ENCODE measurements at places on chromosomes 5 and 9. TPM values are rescaled to one million over a fixed set of nuclear protein-coding genes. Genes with fewer than 3 reads are reported as not detected.

- no peak for DNase-seq
Observed at GRCh38 chr5:472076-472655, 29.2 kb downstream of the EXOC3 start.

- no peak for DNase-seq
Observed at GRCh38 chr5:32308946-32309345, 3.8 kb downstream of the MTMR12 start.

DNA sequence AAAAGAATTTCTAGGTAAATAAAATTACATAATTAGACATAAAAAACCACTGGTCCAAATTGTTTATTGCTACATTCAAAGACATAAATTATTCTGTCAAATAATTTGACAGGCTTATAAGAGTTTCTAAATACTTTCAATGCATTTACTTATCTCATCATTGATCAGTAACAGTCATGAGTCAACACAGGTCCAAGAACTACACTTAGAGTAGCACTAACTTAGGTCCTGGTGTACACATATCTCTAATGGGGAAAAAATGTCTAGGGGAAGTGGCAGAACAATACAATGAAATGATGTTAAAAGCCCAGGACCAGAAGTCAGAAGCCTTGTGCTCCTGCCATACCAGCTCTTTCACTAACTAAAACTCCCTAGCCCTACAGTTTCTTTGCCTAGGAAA lies 96.5 kb upstream of the SLCO6A1 start:
- no peak for DNase-seq

The STING1 gene
- 46.3 TPM for total RNA-seq

- no peak for DNase-seq
Observed at GRCh38 chr9:133725886-133726285, 12.3 kb downstream of the SARDH start.

DNA sequence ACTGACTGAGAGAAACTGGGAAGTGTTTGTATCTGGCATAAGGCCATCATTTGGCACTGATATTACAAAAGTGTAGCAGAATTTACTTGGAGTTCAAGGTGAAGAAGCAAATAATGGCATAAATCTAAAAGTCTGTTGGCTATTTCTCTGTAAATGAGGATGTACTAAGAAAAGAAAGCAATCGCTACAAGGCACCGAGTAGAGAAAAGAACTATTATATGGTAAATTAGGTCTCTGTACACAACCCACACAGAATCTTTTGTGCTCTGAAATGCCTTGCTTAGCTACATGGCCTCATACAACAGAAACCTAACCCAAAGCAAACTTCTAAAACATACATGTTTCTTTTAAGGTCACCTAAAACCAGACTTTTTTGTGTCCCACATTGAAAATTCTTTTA lies 290.1 kb upstream of the WWC1 start:
- DNase-seq = no peak

DNA sequence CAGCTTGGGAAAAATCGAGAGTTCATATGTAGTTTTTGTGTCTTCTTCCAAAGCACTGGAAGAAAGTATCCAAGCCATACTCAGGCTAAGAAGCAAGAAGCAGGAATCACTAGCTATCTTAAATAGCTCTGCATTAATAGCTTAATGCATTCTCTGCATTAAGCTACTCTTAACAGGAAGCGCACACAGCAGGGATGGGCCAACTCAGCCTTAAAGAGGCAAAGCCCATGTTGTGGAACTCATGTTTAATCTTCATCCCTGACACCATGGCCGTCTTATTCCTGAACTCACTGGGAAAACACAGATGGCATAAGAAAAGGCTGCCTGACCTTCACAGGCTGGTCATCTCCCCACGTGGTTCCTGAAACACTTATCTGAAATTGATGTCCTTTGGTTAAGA lies 18.7 kb upstream of the ICE1 start:
- DNase-seq = no peak

The MARCOL gene
- total RNA-seq = not detected

GRCh38 chr5:121315786-121316185 lies 535.9 kb upstream of the FTMT start:
- DNase-seq = no peak

DNA sequence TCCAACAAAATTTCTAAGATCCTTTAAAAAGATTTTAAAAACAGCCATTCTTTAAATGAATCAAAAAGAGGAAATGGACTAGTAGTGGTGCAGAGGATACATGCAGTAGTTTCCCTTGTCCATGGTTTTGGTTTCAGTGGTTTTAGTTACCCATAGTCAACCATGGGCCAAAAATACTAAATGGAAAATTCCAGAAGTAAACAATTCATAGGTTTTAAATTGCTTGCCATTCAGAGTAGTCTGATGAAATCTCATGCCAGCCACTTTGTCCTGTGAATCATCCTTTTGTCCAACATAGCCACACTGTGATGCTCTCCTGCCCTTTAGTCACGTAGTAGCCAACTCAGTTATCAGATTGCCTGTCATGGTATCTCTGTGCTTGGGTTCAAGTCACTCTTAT lies 286.1 kb downstream of the ANXA1 start:
- DNase-seq = no peak

GRCh38 chr5:54534191-54535004 lies 16.8 kb downstream of the SNX18 start:
- DNase-seq = no peak

DNA sequence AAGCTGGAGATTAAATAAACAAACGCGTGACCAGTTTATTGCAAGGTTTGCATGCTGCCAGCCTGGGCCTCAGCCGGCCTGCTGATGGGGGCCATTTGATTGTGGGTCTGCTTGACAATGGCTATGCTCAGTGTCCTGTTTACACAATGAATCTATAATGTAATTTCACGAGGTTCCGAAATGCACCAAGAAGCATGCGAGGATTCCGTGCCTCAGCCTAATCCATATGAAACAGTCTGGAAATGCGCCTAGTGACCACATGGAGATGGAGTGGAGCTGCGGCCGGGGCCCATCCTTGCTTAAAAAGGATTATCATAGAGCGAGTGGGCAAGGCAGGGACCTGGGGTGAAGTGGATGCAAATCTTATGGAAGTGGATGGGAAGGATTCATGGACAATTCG lies 382.4 kb downstream of the CDK5RAP2 start:
- no peak for DNase-seq

GRCh38 chr9:71630377-71630995 lies 137.8 kb downstream of the CEMIP2 start:
- no peak for DNase-seq

DNA sequence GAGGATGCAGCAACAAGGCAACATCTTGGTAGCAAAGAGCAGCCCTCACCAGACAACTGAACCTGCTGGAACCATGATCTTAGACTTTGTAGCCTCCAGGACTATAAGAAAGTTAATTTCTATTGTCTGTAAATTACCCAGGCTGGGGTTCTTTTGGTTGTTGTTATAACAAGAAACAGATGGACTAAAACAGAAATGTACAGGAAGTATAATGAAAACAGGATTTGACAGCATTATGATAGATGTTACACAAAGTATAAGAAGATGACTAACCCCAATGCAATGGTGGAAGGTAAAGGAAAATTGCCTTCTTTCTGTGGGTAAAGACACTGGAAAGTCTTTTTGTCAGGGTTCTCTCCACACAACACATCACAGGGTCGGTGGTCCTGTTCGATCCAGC lies 204.2 kb downstream of the SGCD start:
- no peak for DNase-seq

- DNase-seq = no peak
Observed at GRCh38 chr9:74645007-74645639, 148.0 kb downstream of the RORB start.

DNA sequence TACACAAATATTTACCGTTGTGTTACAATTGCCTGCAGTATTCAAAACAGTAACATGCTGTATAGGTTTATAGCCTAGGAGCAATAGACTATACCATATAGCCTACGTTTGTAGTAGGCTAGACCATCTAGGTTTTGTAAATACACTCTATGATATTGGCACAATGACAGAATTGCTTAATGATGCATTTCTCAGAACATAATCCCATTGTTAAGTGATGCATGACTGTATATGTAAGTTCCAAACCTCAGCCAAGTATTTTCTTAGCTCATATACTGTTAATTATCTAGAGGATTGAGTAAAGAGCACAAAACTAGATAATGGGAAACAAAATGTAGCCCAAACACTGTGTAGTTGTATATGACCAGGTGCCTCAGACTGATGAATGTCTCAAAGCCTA lies 220.1 kb downstream of the ANXA1 start:
- DNase-seq = no peak

DNA sequence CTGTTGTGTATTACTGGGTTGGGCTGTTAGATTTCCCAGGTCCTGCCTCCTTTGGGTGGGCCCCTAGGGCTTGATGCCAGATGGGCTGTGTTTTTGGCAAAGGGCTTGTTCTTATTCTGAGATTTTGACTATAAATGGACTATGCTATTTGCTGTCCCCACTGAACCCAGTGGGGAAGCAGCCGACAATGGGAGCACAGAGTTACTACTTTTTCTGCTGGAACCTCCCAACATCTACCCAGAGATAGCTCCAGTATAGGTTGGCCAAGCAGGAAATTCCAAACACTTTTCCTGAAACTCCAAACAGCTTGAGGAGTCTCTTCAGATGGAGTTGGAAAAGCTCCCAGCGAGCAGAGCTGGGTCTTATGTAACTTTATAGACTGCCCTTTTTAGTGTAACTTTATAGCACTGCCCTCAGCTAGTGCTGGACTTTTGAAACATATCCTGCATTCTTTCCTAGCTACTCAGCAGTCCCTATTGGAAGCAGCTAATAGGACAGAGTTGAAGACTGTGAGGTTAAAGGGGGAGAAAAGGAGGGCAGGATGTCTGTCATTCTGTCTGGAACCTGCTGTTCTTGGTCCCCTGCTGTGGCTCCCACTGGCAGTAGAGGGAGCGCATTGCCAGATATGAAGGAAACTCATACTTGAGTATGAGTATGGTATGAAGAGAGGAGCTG lies 21.0 kb downstream of the RUSC2 start:
- DNase-seq = no peak

DNA sequence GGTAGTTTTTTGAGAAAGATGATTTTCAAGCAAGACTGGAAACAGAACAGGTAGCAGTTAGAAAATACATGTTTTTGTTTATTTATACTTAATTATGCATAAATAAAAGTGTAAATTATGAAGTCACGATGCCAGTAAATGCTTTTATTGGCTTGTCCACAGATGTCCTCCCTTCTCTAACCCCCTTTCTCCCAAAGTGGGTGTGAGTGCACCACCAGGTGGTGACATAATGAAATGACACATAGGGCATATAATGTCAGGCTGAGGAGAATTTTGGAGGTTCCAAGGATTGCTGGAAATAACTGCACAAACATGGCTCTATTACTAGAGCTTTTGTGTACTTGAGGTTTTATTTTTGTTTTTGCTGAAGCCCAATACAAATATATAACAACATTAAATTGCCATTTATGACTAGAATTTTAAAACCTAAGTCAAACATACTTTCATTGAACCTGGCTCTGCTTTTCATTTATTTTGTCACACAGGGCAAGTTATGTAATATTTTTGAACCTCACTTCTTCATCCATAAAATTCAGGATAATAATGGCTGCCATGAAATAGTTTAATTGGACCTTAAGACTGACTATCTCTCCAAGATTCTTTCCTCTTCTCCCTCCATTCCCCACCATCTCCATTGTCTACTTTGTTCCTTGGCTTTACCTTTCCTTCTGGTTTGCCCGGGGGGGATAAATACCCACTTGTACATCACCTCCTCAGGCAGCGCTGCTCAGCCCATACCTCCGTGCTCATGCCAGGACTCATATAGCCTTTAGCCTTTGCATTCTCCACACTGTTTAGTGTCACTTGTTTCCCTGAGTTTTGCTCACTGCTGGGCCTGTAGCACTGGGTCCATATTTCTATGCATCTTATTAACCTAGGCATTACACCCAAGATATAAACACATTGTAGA lies 168.8 kb downstream of the PDE4D start:
- DNase-seq = peak; percentile 39

DNA sequence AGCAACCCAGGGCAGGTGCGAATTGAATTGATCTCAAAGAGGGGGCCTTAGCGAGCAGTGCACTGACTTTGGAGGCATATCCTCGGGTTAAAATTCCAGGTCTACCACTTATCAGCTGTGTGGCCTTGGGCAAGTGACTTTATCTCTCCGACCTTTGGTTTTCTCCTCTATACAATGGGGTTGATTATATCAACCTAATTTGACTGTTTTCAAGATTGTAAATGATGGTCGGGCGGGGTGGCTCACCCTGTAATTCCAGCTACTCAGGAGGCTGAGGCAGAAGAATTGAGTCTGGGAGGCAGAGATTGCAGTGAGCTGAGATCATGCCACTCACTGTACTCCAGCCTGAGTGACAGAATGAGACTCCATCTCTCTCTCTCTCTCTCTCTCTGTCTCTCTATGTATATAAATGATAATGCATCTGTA lies 18.7 kb downstream of the SPRY4 start:
- DNase-seq = no peak

GRCh38 chr5:64457846-64458245 lies 48.0 kb upstream of the RGS7BP start:
- no peak for DNase-seq

GRCh38 chr5:92380069-92380770 lies 997.1 kb upstream of the ARRDC3 start:
- DNase-seq = no peak

DNA sequence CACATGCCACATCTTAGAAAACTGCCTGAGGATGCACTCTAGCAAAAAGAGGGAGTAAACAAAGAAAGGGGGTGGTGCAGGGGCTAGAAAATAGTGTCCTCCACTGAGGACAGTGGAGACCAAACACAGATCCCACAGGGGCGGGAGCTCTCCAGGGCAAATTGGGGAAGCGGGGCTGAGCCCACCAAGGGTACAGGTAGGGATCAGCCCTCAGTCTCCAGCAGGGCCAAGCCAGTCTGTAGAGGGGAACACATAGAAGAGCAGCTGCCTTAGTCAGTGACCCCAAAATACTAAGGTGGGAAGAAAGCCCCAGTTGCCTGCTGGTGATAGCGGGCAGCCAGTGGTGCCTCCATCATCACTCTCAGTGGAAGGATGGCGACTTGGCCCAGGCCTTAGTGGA lies 134.0 kb downstream of the ATPSCKMT start:
- no peak for DNase-seq

The SV2C gene
- 0.07 TPM for total RNA-seq

DNA sequence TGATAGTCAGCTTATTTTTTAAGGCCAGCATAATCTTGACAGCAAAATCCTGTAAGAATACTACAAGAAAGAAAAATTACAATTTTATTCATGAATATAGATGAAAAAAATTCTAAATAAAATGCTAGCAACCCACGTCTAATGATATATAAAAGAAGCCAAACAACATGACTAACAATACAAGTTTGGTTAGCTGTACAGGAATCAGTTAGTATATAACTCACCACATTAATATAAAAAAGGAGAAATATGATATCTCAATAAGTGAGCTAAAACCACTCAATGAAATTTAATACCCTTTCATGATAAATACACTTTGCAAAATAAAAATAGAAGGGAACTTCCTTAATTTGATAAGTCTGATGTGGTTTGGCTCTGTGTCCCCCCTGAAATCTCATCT lies 139.7 kb upstream of the MAN2A1 start:
- DNase-seq = no peak
